Fibroblast of villous mesenchyme (primary cell): ENCODE measurements at places on chromosomes 1 and 21.

DNA sequence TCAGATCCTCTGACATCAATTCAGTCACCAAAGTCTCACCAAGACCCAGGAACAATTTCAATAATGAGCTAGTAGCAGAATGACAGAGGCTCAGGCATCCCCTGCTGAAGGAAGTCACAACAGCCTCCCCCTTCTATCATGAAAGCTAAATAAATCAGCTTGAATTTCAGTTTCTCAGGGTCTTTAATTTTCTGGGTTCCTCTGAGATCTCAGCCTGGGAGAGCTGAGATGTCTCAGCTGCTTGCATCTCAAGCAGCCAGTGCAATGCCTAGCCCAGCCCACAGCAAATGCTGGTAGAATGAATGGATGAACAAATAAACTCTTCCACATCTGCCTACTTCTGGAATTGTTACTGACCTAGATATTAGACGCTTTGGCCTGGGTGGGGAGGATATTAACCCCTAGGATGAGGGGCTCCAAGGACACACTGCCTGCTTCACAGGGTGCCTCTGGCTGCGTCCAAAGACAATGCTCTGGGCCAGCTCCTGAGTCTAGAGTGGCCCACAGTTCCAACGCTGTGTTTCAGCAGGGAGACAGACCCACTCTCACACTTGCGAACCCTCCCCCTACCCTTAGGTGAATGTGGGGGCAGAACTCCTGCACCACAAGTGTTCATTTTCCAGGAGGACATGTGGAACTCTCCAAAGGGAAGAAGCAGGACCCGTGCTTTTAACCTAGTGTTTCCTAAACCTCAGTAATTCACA is 11.2 kb upstream of the LORICRIN start:
- DNase-seq: no peak

DNA sequence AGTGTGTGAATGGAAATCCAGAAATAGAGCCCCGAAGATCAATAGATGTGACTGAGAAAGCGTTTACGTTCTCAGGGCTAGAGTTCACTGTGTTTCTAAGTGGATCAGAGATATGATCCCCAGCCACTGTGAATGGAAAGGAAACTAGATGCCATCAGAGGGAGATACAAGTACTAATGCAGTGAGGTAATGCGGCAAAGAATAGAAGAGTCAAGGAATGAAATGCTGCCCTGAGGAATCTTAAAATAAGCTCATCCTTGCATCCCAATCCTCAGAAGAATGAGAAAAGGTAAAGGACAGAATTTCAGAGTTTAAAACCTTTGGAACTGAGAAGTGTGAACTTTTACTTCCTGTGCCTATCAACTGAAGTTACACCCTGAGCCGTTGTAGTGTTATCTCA is 165.5 kb upstream of the ESRRG start:
- DNase-seq: no peak

DNA sequence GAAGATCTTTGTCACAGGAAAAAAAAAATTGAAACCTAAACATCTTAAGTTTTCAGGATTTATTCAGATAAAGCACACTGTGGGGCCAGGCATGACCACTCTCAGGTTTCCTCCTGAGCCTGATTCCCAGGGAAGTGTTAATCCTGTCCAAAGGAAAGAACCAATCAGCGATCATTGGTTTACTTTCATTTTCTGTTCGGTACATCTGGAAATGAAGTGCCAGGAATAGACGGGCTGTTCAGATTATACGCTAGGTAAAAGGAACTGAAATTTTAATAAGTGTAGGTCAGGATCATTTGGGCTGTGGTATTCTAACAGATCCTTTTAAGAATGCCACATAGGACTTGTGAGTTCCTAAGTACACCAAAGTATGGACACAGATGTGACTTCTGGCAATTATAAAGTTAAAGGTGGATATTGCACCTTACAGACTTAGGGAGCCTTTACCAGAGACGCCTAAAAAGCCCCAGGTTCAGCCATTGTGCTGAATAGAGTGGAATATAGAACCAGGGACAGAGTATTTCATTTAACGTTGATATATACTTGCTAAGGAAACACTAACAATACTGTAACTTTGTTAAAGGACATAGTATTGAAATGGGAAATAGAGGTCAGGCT is 9.3 kb upstream of the CACYBP start:
- DNase-seq: peak; percentile 86

GRCh38 chr21:27017246-27017645 is 50.4 kb upstream of the ADAMTS5 start:
- DNase-seq: no peak

GRCh38 chr1:65388908-65389695 is 31.4 kb upstream of the LEPR start:
- DNase-seq: no peak

- DNase-seq: no peak
Measured at GRCh38 chr1:3275471-3276340, 178.8 kb upstream of the ARHGEF16 start.

DNA sequence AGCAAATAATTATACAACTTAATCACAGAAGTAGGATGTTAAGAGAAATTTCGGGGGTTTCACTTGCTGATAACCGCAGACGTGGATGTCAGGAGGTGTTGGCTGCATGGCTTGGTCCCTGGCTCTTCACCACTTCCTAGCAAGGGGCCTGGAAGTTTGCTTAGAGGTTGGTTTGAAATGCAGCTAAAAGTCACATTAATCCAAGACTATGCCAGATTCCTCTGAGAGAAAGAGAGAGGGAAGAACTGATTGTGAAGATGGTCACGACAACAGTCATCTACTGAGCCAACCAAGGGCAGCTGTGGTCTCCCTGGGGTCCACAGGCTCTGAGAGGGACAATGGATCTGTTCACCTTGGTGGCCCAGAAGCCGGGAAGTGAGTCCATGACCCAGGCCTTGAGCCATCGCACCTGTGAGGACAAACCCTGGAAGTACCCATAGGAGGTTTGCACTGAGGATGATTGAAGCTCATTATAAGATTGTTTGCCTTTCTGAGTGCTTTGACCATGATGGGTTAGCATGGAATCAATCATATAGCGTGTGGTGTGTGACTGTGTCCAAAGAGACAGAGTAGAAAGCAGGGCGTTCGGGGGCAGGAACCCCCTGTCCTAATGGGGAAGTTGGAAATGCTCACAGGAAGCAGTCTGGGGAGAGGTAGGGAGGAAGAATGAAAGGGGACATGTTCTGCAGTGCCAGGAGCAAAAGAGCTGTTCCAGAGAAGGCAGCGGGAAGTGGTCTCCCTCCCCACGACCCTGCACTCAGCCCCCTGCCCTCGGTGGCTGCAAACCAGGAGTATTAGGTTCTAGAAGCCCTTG is 47.1 kb downstream of the UMODL1 start:
- DNase-seq: no peak

- DNase-seq: no peak
Measured at GRCh38 chr1:36432616-36433015, 17.6 kb downstream of the OSCP1 start.

GRCh38 chr1:246579818-246580217 is 13.6 kb downstream of the CNST start:
- peak; percentile 88 for DNase-seq

DNA sequence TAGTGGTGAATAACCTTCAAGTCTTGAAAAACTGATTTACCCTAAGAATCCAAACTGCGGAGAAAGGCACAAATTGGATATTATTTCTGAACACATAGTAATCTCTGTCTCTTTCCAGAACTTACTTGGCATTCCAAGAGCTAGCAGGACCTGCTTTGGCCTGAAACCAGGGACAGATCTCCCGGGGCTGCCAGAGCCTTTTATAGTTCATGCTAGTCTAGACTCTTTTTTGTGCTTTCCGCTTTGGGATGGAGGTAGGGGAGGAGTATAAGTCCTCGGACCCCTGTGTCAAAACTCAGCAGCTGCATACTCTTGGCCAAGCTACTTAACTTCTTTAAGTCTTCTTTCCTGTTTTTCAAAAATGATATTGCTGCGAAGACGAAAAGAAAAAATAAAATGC is 3.8 kb upstream of the RYR2 start:
- DNase-seq: no peak

GRCh38 chr1:5947978-5948680 is 44.1 kb downstream of the NPHP4 start:
- DNase-seq: no peak

DNA sequence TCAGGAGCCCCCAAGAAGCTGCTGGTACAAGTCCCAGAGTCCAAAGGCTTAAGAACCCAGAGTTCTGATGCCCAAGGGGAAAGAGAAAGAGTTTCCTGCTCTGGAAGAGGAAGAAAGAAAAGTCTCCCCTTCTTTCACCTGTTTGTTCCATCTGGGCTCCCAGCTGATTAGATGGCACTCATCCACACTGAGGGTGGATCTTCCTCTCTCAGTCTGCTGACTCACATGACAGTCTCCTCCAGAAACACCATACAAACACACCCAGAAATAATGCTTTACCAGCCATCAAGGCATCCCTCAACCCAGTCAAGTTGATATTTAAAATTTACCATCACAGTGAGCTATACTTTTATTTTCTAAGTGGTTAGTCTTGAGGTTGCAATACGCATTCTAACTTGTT is 257.9 kb downstream of the PAPPA2 start:
- DNase-seq: no peak

GRCh38 chr1:48718116-48718630 is 58.5 kb downstream of the BEND5 start:
- DNase-seq: no peak

DNA sequence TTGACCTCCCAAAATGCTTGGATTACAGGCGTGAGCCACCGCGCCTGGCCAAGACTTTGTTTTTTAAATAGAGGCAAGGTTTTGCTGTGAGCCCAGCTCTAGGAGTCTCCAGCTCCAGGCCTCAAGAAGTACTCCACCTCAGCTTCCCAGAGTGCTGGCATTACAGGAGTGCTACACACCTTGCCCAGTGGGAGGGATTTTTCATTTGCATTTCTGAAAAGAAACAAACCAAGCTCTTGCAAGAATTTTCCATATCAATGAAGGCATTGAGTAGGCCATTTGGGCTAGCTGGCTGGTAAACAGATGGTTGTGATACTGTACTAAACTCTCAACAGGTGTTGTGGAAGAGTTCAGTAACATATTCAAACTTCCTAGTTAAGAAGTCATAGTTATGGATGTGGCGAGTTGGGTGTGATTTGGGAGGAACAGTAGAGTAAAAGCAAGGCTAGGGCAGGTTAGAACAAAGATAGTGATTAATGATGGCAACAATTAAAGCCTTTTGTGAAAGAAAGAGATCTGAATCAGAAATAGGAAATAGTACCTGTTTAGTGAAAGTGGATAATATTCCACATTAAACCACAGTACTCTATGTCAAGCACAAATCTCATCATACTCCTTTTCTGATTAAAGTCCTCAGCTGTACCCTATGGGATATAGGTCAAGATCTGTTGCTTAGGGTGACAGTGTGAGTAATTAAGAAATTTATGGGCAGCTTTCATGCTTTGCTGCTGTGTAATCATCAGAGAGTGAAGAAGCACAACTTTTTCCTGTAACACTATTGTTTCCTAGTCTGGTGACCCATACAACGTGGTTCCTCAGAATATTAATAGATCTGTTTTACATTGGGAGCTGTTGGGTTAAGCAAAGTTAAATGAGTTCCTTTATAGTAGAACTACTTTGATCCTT is 10.7 kb downstream of the AKIRIN1 start:
- no peak for DNase-seq

DNA sequence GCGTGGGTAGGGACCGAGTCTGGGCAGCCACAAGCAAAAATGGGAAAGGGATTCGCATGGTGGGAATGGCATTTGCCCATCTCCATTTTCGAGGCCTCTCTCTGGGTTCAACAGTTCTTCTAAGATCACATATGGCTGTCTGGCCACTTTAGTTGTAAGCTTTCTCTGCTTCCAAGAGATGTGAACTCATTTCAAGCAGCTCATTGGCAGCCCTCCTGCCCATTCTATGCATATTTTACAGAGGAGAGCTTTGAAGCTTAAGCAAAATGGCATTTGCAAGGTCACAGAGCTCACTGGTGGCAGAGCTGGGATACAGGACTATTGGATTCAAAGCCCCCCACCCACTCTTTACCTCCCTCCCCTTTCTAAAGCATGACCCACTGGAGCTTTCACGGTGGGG is 93.7 kb downstream of the HHIPL2 start:
- no peak for DNase-seq

DNA sequence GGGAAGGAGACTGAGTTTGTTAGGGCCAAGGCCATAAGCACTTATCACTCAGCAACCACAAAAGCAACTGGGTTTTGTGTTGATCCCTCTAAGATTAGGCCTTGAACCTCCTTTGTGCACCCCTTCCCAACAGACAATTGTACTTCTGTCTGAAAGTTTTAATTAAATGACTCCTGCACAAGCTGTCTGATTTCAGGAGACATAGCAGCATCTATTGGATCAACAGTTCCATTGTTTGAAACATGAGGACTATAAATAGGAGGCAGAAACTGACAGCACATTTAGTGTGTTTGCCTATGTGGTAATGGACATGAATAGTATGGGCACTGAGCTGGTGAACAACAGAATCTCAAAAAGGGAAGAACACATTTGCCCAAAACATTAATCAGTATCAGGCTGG is 167.3 kb upstream of the KCNJ6 start:
- no peak for DNase-seq

GRCh38 chr1:210607361-210607760 is 278.7 kb downstream of the HHAT start:
- DNase-seq: peak; percentile 42

- no peak for DNase-seq
Measured at GRCh38 chr1:236280438-236281197, 1.1 kb downstream of the ERO1B start.

- DNase-seq: no peak
Measured at GRCh38 chr1:160576884-160577283, 2.4 kb downstream of the CD84 start.

GRCh38 chr1:168428063-168428731 is 115.6 kb downstream of the XCL2 start:
- no peak for DNase-seq

DNA sequence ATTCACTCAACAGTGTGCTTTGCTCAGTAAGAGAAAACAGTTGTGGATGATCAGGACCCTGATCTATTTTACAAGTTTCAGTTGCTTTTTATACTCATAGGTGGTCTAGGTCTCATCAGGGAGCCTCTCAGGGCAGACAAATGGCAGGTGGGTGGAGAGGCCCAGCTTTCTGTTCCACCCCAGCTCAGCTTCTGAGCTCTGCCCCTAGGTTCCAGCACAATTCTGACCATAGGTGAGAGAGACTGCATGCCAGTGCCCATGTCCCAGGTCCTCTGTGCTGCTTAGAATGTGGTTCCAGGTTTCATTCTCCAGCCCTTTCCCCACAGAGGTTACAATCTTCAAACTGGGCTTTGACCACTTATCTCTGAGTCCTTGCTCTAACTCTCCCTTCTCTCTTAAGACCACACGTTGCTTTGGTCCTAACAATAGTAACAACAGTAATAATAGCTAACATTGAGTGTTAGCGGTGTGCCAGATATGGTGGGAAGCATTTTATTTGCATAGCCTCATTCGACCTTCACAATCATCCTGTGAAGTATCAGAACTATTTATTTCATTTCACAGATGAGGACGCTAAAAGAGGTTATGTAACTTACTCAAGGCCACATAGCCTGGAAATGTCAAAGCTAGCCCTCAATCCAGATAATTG is 19.6 kb upstream of the DUSP10 start:
- DNase-seq: no peak

GRCh38 chr1:191714845-191715244 is 443.4 kb upstream of the RGS18 start:
- no peak for DNase-seq
